ENCODE measurements at places on chromosomes 2 and 18.

DNA sequence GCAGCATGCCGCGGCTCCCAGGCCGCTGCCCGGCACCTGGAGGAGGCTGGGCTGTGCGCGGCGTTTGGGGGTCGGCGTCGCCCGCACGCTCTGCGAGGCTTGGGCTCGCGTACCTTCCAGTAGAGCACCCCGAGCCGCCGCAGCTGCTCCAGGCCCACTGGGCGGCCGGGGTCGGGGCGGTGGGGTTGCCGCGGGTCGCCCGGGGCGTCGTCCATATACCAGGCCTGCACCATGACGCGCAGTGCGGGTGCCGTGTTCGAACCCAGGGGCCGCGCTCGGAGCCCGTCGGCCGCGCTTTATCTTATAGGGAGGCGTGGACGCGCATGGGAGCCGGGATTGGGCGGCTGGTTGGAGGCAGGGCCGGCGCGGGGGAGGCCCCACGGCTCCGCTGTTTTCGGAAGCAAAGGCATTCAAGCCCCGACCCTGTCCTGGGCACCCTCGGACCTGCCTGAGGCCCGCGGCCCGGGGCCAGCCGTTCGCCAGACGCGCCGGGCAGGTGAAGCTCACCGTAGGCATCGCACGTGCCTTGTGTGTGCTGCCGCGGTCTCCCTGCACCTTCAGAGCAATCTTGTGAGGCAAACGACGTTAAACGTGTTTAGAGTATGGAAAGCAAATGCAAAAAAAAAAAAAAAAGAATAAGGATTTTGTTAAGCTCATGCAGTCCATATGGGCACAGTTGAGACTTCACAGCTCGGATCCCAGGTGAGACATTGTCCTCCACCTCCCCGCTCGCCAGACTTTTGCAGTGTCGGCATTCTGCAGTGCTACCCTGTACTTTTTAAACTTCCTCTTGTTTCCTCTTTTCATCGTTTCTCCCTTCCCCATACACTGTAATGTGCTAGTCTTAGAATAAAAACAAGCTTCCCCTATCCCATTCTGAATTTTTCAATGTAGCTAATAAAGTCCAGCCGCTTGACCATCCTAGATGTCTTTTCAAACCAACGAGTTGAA is at the start of gene ADI1:
Gene ADI1 (minus strand): TSS at position 277 of the 951 bp plus-strand sequence. CDS start 44 bp downstream, at position 233.
- peak; percentile 41 for DNase-seq

- no peak for DNase-seq
Observed at GRCh38 chr2:226836548-226836885, 663 bp downstream of the RHBDD1 start.

GRCh38 chr18:53755914-53756609 is 468.4 kb downstream of the MBD2 start:
- no peak for DNase-seq

- DNase-seq, result no peak
Observed at GRCh38 chr18:78986018-78986481, 6.4 kb downstream of the SALL3 start.

GRCh38 chr18:23300231-23300805 is 152.8 kb upstream of the RIOK3 start:
- no peak for DNase-seq

Data from fibroblast of skin of left biceps (primary cell).